Naive thymus-derived CD4-positive, alpha-beta T cell (primary cell): ENCODE measurements at places on chromosomes 6 and 20. TPM values are rescaled to one million over a fixed set of nuclear protein-coding genes. Genes with fewer than 3 reads are reported as not detected.

Gene LHFPL5
- not detected for polyA plus RNA-seq

Gene LAMA2
- polyA plus RNA-seq: 0.35 TPM

Gene GPX5
- polyA plus RNA-seq: not detected

Gene CPNE1
- 360 TPM for polyA plus RNA-seq

DNA sequence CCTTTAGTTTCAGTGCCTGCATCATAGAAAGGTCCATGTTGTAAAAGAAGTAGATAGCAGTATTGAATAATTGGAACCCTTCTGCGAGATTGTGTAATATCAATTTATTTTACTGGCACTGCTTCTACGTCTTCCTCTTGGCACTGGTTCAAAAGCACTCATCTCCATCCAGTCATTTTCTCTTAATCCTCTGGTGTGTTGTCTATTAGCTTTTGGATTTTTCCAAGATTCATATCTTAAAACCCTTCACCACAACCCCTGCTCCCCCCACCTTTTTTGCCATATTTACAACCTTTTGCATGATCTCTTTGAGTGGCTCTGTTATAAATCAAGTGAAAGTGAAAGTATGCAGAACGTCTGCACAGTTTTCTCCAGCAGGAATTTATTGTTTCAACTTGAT lies 76.6 kb upstream of the HSF2 start:
- no peak for DNase-seq

DNA sequence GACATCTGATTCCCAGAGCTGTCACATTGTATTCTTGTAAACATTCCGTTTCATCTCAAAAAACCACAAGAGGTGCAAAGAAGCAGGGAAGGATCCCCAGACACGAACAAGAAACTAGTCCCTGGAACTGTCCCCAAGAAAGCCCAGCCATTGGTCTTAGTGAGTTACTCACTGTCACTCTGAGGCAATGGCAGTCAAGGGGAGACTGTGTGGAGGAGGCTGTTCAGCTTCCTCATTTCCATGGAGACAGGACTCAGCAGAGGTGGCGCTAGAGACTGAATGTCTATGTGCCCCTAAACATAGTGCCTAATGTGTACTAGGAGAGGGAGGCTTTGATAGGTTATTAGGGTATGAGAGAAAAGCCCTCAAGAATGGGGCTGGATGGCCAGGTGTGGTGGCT lies 11.1 kb downstream of the ULBP1 start:
- no peak for DNase-seq

DNA sequence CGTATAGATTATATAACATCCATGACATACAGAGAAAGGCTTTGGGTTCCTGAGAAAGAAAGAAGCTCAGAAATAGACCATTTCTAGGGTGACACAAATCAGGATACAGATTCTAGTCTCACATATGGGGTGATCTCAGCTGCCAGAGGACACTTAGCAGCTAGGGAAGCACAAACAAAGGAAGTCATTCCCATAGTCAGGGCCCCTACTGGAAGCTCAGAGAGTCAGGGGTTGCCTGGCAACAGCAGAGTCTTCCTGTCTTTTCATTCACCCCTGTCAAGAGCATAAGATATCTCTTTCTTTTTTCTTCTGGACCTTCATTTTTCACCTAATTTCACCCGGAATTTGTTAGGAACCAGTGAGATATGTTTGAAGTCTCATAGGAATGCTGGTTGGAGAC lies 81.9 kb upstream of the IYD start:
- DNase-seq: no peak

DNA sequence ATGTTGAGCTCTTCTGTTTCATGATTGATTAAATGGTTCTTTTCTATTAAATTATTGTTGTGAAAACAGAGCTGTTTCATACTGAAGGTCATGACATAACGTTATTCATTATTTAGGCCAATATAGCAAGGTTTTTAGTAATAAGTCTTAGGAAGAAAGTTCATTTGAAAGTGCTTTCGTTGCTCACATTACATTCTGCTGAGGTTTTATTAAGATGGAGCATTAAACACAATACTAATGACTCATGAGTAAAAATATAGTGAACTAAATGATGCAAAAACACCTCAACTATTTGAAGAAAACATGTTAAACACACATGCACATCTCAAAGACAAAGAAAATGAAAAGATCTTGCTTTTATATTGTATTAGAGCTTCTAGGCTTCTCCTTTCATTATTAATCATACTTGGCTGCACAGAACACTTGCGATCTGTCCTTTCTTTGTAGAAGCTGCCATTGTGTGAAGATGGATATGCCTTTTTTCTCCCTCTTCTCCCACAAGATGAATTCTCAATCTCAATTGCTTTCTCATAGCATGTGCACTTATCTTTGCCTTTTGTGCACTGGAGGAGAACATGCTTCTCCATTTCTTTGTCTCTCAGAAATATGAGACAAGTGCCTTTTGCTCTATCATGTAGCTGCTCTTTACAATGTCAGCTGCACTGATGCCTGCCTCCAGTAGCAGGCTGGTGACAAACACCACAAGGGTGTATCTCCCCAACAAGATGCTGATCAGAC lies 312.4 kb downstream of the PHF3 start:
- DNase-seq: no peak

DNA sequence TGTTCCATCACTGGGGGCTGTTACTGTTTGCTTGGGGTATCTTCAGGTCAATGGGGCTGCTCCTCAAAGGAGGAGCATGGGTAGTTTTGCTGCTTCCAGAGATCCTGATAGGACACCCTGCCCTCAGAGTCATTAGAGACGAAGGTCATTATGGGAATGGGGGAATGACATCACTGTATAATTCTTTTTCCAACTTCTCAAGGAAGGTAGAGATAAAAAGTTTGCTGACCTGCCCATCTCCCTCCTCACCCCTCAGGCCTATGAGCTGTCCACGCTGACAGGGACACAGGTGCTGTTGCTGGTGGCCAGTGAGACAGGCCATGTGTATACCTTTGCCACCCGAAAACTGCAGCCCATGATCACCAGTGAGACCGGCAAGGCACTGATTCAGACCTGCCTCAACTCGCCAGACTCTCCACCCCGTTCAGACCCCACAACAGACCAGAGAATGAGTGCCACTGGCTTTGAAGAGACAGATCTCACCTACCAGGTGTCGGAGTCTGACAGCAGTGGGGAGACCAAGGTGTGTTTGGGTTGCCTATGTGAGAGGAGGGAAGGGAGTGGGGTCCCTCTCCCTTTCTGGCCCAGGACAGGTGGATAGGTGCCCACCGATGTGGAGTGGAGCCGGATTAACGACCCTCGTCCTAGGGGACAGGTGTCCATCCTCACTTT lies 2.7 kb downstream of the SRF start:
- DNase-seq: no peak
